ENCODE measurements at places on chromosomes 4 and X.
A peak's percentile ranks its signal among the peaks of the same experiment; 100 is the strongest.

DNA sequence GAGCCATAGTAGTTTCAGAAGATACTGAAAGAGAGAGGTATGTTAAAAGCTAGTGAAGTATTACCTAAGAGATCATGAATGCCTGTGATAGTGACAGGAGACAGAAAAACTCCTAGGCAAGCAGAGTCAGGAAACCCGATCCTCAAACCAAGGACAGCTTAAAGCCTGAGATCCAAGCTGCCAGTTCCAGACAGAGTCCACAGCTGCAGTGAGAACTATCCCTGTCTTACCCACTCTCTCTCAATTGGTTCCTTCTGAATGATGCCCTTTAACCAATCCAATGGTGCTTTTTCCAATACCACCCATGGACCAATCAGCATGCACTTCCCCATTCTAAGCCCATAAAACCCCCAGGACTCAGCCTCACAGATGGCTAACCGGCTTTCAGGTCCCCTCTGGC lies 90.4 kb upstream of the PCDH10 start:
- no peak for DNase-seq

GRCh38 chrX:132333351-132333750 lies 114.1 kb upstream of the RAP2C start:
- DNase-seq = no peak

- DNase-seq = no peak
Observed at GRCh38 chr4:25088093-25088952, 57.6 kb upstream of the LGI2 start.

DNA sequence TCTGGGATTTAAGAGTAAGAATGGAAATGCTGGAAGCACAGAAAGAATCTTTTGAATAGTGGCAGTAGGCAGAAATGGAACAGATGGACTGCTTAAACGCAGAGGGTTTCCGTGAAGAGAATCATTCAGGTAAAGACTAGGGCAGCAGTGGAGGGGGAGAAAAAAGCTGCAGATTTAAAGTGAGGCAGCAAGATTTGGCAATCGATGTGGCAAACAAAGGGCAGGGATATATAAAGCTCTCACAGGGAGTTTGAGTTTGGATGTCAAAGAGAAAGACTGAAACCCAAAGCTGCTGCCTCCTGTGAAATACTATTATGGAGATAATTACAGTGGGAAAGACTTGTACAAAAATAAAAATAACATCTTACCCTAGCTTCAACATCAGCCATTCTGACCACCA lies 384.0 kb downstream of the CENPC start:
- DNase-seq = no peak

DNA sequence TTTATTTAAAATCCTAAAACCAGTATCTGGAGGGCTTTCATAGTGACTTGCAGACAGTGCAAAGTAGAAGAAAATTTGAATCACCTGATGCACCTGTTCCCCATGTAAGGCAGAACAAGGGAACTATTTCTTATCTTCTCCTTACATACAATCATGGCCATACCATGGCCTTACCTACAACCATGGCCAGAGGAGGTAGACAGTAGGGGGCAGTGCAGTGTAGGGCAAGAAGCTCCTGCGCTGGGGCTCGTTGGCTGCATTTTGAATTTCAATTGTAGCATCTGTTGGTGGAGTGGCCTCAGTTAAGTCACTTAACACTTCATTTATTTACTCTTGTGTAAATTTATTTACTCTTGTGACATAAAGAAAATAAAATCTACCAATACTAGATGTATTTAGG lies 33.0 kb downstream of the GALNTL6 start:
- DNase-seq = no peak

- peak; percentile 1 for DNase-seq
Observed at GRCh38 chr4:168076989-168077725, 15.2 kb upstream of the ANXA10 start.

DNA sequence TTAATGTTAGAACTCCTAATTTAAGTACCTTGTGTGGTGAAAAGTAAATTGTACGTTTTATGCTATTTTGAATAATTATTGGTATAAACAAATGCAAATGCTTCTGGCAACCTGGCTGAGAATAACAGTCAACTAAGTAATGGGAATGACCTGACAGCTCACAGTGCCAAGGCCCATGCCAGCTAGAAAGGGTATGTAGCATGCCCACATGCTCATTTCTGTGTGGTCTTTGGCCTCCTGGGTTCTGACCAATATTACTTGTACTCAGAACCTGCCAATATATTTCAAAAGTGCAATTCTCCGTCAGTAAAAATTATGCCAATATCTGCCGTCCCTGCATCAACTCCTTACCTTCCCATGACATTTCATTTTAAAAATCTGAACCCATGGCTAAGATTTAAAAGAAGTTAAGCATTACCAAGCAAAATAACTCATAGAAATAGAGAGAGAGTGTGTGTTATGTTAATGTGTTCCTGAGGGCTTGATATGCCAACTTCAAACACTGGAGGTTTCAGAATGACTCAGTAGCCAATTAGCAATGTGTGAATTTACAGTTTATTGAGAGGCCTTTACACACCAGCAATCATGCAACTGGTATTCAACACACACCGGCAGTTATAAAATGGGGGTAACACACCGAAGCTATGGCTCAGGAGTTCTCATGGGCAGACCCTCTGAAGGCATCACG lies 820.8 kb downstream of the FSTL5 start:
- no peak for DNase-seq

DNA sequence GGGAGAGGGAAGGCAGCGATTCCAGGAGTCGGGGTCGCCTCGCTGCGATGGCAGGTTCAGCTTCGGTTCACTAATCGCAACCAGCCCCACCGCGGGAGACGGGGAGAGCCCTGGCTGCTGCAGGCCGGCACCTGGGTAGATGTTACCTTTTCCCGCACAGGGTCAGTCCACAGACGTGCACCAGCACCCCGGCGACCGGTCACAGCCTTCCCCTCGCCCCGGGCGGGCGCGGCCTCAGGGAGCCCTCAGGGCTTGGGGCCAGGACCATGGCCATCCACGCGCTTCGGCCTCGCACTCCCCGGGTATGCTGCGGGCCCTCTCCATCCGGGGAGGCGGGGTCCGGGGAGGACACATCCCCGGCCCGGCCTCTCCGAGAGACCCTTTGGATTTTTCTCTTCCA lies 26.1 kb upstream of the EXOC1L start:
- DNase-seq = no peak

DNA sequence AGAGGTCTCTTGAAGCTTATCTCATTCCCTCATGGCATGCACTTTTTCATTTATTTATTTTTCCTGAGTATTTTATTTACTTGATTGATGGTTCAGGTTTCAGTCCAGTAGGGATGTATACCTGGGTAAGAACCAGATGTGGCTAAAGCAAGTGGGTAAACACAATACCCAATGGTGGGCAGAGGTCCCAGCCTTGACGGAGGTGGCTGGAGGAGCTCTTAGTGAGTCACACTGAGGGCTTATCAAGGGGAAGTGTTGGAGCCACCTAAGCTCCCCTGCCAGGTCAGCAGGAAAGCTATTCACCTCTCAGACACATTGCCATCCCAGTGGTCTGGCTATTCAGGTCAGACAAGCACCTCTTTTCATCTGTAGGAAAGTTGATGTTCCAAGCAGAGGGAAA lies 236.2 kb upstream of the MAGEB16 start:
- DNase-seq = no peak

DNA sequence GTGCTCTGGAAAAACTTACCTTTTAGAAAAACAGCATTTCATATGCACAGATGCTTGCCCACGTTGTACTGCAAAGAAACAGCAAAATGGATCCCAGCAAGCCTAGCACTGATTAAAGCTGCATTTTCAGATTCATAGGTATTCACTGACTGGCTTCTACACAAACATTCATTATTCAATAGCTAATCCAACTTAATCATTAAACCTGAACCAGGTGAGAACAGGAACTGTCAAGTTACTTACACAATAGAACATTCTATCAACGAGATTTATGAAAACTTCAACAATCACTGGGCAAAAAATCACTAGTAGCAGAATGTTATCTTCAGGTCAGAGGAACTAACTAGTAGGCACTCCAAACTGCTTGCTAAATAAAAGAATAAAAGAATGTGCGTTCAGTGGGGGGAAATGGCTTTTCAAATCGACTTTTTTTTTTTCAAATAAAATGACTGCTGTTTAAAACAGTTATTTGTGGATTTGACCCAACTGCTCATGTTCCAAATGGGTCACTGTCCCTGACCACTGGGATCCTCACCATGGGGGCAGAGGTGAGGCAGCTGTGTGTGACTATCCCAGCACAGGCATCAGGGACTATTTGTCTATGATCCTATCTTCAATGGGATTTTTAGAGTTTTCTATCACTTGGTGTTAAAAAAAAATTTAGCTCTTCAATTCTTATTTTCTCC lies 42.3 kb downstream of the STX18 start:
- no peak for DNase-seq

GRCh38 chr4:51859476-51860031 lies 16.6 kb downstream of the DCUN1D4 start:
- DNase-seq = no peak

DNA sequence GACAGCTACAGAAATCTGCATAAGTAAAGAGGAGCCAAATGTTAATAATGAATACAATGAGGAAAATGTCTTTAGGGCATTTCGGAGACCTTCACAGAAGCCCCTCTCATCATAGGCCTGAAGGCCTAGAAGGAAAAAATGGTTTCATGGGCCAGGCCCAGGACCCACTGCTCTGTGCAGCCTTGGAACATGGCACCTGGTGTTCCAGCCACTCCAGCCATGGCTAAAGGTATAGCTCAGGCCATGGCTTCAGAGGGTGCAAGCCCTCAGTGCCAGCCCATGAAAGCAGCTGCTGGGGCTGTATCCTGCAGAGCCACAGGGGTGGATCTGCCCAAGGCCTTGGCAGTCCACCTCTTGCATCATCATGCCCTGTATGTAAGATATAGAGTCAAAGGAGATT lies 261.1 kb downstream of the SNCA start:
- DNase-seq = no peak

DNA sequence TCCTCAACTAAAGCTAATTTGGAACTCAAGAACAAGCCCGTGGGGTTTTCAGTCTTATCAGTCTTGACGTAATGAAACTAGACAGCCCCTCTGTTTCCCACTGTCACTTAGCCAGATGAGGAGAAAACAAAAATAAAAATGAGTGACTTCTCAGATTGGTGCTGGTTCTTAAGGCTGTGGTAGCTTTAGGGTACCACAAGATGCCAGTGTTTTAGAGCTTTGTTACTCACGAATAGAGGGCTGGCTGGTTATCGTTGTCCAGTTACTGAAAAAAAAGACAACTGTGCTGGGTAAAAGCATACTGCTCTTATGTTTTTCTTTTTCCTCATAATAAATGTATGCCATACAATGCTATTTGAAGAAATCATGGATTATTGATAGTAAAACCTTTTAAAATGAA lies 796.7 kb downstream of the RAPGEF2 start:
- no peak for DNase-seq

- no peak for DNase-seq
Observed at GRCh38 chr4:137641544-137641943, 109.2 kb upstream of the PCDH18 start.

- DNase-seq = no peak
Observed at GRCh38 chr4:28621591-28621990, 1761.0 kb downstream of the STIM2 start.

GRCh38 chr4:48844843-48845242 lies 14.0 kb downstream of the OCIAD1 start:
- no peak for DNase-seq

- DNase-seq = no peak
Observed at GRCh38 chr4:38715050-38715449, 51.1 kb downstream of the KLF3 start.

- no peak for DNase-seq
Observed at GRCh38 chr4:75698963-75699228, 25.5 kb upstream of the USO1 start.

- no peak for DNase-seq
Observed at GRCh38 chr4:37244583-37245390, at the start of gene NWD2. TSS of gene NWD2 (plus strand) at chr4:37244743. CDS start at chr4:37245068, 325 bp downstream.

DNA sequence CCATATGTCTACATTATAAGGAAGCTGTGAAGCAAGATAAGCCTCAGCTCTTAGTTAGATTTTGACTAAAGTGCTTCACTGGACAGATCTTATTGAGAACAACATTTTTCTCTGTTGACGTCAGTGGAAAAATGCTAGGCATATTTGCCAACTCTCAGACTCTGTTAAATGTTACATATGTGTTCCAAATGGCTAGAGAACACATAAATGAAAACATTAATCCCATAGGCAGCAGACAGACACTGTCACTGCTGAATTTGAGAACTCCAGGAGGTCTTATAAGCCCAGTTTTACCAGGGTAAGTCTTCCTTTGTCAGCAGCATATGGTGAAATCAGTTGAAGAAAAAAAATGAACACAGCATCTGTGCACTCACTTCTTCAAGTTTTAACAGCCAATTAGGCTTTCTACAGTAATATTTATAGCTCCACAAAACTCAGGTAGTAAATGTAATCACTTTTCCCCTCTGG lies 186.9 kb downstream of the CAMK2D start:
- no peak for DNase-seq

- no peak for DNase-seq
Observed at GRCh38 chrX:145949056-145949455, 131.4 kb downstream of the SLITRK2 start.

DNA sequence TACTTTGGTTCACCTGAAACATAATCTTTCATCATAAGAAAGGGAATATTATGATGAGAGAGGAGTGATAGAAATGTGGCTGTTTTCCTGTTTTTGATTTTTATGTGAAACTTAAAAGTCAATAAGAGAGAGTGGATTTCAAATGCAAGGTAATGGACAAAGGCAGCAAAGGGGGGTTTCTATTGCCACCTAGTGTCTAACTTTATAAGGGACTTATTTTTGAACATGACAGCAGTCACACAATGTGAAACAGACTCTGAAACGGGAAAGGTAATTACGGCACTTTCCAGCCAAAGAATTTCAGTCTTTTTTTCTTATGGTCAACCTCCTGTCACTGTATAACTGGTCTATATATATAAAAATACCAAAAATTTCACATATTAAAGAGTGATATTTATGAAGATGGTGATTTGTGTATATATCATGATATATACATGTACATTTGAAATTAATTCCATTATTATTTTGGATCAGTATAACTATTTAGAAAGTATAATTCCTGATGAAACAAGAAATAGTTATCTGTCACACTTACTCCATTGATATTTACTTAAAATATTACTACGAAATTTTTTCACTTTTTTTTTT lies 127.1 kb downstream of the FBXO8 start:
- DNase-seq = no peak

DNA sequence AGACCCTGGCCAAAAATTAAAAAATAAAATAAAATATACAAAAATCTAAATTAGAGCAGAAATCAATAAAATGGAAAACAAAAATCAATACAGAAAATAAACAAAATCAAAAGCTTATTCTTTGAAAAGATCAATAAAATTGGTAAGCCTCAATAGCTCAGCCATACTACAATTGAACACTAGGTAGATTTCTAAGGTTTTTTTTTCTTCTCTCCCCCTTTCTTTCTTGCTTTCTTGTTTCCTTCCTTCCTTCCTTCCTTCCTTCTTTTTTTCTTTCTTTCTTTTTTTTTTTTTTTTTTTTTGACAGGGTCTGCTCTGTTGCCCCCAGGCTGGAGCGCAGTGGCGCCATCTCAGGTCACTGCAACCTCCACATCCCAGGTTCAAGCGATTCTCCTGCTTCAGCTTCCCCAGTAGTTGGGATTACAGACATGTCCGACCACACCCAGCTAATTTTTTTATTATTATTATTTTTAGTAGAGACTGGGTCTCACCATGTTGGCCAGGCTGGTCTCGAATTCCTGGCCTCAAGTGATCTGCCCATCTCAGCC lies 23.4 kb upstream of the PPP3CA start:
- no peak for DNase-seq

- DNase-seq = no peak
Observed at GRCh38 chrX:70613295-70613694, 168.7 kb downstream of the DLG3 start.

- no peak for DNase-seq
Observed at GRCh38 chrX:123976706-123977316, 15.3 kb downstream of the STAG2 start.

Measured in effector CD4-positive, alpha-beta T cell (primary cell).